Amygdala (tissue), 56 donors: ENCODE measurements at places on chromosomes 3 and 15.

DNA sequence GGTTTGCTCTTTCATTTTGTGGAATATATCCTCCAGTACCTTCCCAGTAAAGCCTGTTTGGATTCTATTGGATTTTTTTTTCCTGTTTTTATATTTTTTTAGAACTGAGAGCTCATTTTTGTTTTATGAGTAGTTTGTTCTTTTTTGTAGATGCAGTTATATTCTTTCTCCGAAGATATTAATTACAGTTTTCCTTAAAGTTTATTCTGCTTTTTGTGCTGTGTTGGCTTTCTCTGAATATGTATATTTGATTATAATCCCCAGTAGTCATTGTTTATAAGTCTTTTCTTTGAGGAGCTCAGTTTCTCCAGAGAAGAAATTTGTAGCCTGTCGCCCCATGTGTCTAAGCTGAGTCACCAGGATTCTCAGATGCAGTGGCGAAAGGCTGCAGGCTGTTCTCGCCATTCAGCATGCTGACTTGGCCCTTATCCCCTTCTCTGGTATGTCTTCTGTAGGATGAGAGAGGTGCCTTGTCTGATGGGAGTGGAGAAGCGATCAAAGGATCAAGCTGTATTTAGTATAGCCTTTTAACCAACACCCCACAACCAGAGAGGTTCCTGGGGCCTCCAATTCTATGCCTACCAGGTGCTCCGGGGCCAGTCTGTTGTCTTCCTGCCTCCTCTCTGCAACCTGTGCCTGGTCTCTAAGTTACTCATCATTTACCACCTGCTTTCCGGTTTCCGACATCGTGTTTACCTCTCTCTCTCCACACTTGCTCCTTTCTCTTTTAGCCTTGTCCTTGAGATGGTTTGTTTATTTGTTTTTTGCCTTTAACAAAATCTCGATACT lies 31.7 kb upstream of the MFSD1 start:
- DNase-seq, result no peak

- no peak for DNase-seq
Measured at GRCh38 chr3:189898559-189899153, 222.0 kb downstream of the P3H2 start.

DNA sequence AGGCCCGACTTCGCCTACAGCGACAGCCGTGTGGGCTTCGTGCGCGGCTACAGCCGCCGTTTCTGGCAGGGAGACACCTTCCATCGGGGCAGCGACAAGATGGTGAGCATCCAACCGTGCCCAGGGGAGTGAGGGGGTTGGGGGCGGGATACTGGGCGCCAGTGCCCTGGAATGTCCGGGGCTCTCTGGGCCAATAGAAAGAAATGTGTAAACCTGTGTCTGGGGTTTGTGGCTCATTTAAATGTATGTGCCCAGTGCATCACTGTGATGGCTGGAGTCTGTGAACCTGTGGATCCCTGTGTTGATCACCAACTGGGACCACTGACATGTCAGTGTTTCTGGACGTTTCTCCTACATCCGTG lies 423 bp downstream of the CHAC1 start:
- DNase-seq, result no peak

GRCh38 chr3:64344721-64345207 lies 119.5 kb upstream of the PRICKLE2 start:
- DNase-seq, result no peak

GRCh38 chr3:57934373-57934772 lies 73.8 kb upstream of the FLNB start:
- DNase-seq, result no peak

DNA sequence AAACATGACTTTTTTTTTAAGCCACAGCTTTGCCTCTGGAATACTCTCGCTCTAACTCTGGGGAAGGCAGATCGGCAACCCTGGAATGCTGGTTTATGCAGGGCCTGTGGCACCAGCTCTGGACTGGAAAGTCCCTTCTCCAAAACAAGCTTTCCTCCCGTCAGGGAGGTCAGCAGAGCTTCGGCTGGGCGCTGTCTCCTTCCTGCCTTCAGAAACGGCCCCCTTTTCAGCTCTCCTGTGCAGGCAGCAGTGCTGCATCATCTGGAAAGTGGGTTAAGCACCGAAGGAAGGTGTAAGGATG lies 42.7 kb upstream of the SKOR1 start:
- DNase-seq, result no peak
